Fibroblast of the aortic adventitia (primary cell): ENCODE measurements at places on chromosomes 7 and 10.

GRCh38 chr7:73560109-73560835 lies 2.8 kb upstream of the BCL7B start:
- DNase-seq, result peak; percentile 78

DNA sequence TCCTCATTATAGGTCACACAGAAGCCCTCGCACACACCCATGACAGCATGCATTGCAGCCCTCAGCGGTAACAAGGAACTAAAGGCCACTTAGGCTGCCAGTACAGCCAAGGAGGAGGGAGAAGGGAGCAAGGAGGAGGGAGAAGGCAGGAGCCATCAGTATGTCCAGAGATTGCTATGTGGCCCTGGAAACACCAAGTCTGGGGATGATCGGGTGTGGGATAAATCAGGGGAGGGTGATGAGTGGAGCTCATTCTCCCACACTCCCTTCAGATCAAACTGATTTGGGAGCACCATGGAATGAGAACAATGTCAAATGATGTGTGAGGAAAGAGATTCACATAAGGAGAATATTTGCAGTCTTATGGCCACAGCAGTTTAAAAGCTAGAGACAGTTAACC lies 350.9 kb downstream of the TNS3 start:
- DNase-seq, result no peak

DNA sequence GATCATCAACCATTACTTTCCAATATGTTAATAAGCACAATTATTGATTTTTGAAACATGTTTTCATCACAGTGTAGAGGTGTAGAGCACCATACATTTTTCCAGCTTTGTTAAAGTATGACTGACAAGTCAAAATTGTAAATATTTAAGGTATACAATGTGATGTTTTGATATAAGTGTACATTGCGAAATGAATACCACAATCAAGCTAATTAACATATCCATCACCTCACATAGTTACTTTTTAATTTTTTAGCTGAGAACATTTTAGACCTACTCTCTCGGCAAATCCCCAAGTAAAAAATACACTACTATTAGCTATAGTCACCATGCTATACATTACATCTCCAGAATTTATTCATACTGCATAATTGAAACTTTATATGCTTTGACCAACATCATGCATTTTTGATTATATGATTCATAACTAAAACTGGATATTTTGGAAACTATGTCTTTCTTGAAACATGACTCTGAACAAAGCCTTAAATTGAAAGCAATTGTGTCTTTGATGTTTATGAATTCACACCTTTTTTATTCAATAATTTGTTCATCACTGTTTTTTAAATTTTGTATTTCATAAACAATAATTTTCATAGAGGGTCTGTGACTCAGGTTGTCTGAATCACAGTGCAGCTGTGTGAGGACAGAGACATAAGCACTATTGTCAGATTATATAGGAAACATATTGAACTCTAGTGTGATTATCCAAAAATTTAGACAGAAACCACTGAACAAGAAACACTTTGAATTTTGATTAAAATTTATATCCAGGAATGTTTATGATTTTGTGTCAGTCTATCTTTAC lies 486.1 kb downstream of the SEMA3D start:
- no peak for DNase-seq

- no peak for DNase-seq
Observed at GRCh38 chr7:28621369-28621841, 209.1 kb downstream of the CREB5 start.

DNA sequence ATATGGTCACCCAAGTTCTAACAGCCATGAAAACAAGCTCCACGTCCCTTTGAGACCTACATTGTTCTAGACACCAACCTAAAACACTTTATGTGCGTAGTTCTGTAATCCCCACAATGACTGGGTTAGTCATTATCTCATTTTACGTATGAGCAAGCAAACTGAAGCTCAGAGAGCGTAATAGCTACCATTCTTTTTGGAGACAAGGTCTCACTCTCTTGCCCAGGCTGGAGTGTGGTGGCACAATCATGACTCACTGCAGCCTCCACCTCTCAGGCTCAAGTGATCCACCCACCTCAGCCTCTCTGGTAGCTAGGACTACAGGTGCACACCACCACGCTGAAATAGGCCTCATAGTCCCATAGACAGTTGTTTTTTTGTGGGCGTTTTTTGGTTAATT lies 10.5 kb downstream of the DAGLB start:
- peak; percentile 25 for DNase-seq

GRCh38 chr7:82122275-82122674 lies 321.3 kb downstream of the CACNA2D1 start:
- no peak for DNase-seq

DNA sequence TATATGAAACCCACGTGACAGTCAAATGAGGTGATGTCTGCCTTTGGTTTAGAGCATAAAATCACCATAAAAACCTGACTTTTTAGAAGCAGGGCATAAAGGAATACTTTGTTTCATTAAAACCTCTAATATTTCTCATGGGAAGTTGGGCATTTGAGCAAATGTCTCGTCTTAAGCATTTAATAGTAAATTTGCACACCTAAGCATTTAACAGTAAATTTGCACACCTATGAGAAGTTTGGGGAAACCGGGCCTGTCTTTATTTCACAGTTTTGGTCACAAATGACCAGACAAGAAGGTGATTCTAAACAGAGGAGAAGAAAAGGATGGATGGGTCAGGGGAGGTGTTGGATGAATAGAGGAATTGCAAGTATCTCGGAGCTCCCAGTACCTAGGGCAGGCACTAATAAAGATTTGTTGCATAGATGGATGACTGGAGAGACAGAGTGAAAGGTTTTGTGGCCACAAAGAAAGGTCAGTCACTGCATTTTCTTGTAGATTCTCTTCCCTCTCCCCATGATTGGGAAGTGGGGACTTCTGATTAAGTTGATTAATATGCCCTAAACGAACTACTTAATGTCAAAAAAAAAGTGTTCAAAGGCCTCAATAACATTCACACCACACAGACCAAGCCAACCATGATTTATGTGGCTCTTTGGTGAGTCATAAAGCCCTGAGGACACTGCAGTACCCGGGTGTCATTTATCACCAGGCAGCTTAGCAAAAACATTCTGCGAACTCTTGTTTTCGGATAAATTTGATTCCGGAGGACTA lies 158.2 kb downstream of the SPAG6 start:
- no peak for DNase-seq

DNA sequence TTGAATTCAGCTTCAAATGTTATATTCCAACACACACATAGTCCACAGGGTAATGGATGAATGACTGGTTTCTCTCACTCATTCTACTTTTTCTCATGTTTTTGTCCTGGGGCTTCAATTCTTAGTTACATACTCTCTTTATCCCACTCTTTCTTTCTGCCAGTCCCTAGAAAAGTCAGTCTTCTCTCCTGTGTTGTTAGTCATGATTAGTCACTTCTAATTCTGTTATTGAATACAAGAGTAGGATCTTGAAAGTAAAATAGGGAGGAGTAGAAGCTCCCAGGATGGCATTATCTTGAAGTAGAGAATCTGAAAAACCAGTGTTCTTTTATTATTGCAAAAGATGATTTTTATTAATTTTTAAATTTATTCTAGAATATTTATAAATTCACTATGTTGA lies 45.5 kb upstream of the CALCR start:
- no peak for DNase-seq

GRCh38 chr10:990808-991207 lies 2.6 kb downstream of the GTPBP4 start:
- no peak for DNase-seq

DNA sequence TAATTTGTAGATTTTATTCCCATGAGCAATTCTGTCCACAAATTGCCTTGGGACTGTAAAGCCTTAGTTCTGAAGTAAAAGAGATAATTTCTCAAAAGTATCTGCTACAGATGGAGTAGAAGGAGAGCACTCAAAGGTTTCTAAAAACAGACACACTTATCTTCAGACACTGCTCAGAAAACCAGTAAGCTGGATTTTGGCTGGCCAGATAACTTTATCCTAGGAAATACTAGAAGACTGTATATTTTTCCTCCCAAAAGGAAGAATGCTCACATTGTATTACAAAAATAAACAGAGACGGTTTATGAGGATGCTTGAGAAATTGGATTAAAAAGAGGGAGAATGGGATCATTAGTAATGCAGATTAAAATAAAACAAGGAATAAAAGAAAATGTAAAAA lies 178.0 kb upstream of the IGFBP3 start:
- DNase-seq, result peak; percentile 15

GRCh38 chr7:87447116-87447635 lies 28.3 kb downstream of the ABCB4 start:
- DNase-seq, result peak; percentile 21

- no peak for DNase-seq
Observed at GRCh38 chr10:124977648-124978375, 35.9 kb downstream of the ZRANB1 start.

DNA sequence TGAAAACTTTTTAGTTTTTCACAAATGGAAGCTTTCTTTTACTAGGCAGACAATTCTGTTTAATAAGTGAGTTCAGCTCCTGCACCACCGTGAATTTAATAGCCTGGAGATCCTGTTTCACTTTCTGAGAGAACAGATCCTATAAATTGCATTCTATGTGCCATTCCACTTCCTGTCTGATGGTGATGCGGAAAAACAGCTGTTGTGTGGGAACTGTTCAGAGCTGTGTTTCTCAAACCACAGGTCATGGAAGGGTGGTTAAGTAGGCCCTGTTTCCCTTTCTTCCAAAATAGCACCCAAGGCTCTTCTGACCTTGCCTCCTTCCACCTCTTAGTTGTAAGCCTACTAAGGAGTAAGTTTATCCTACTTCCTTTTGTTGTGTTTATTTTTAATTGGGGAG lies 97.2 kb upstream of the DKK1 start:
- DNase-seq, result peak; percentile 43
